ENCODE measurements at places on chromosomes 5 and 9.

DNA sequence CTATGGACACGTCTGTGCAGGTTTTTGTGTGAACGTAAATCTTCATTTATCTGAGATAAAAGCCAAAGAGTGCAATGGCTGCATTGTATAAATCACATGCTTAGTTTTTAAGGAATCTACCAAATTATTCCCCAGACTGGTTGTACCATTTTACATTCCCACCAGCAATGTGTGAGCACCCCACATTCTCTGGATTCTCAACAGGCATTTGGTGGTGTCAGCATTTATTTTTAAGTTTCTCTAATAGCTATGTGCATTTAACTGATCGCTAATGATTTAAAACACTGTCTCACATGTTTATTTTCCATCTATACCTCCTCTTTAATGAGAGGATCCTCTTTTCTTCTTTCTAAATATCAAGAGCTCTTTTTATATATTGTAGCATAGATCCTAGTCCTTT lies 13.9 kb upstream of the ANKRD18A start:
- no peak for DNase-seq

DNA sequence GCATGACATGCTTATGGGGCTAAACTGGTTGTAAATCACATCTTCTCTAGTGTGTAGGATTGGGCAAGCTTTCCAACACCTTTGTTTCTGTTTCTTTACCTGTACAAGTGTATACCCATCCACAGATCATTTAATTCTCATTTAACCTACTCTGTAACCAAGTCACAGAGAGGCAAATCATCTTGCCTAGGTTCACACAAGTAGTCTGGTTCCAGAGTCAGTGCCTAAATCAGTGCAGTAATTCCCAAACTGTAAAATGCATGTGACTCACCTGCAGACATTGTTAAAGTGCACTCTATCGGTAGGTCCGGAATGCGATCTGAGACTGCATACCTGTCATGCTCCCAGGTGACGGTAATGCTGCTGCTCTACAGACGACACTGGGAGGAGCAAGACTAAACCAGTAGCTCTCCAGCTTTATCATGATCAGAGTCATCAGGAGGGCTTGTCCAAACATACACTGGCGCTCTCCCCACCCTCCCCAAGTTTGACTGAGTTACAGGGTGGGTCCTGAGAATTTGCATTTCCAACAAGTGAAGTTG lies 107.9 kb upstream of the FREM1 start:
- no peak for DNase-seq

DNA sequence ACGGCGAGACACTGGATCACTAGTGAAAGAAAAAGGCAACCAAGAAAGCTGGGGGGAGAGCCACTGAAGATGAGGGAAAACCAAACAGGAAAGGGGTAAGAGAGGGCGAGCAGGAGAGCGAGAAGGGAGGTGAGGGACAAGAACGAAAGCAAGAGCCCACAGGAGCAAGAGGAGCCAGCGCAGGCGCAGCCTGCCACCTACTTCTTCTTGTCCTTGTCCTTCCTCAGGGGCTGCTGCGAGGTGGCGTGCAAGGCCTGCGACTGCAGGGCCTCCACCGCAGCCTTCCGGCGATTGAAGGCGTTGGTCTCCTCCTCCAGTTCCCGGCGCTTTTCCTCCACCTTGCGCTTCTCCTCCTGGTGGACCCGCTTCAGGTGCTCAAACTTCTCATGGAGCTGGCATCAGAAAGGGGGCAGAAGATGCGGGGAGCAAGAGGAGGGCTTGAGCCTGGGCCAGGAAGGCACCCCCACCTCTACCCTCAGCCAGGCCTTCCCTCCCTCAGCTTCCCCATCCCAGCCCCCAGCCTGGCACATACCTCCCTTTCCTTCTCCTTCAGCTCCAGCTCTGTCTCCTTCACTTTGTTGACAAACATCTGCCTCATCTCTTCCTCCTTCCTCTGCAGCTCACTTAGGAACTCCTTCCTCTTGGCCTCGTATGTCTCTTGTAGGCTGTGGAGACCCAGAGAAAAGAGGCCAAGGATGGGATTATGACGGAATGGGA lies 13.5 kb downstream of the CCNI2 start:
- DNase-seq = no peak

DNA sequence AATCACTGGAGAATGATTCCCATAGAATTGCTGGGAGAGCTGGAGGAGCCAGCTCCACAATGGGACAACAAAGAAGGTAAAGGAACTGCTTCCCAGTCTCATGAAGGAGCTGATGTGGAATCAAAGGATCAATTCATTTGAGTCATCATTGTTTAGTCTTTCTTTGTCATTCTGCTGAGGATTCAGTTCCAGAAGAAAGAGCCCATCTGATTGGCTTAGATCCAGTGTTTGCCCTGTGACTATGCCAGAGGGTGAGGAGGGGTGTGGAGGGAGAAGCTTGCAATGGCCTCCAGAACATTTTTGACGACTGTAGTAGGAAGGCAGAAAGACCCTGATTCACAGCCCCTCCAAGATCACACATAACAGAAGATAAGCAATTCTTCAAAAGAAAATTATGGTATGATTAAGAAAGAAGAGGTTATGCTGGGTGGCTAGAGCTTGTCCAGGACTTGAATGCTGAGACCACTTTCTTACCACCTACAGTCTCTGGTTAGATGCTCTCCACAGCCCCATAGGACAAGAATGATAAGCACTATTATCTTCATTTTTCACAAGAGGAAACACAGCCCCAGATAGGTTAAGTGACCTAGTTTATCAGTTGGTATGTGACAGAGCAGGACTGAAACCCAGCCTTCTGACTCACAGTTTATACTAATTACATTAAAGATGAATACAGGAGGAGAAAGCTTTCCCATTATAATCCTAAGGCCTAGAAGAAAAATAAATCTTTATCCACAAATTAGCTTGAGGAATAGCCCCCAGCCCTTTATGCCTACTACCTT lies 363.1 kb downstream of the PRELID2 start:
- no peak for DNase-seq

- DNase-seq = no peak
These were observed 126.0 kb downstream of the MEF2C start for GRCh38 chr5:88756953-88757352.

- no peak for DNase-seq
These were observed 648.2 kb downstream of the SLCO4C1 start for GRCh38 chr5:101647861-101648260.

GRCh38 chr9:111838439-111838838 lies 43.7 kb upstream of the SHOC1 start:
- DNase-seq = no peak

- no peak for DNase-seq
These were observed 78.6 kb downstream of the NTRK2 start for GRCh38 chr9:84748112-84748511.

GRCh38 chr5:53063791-53064190 lies 45.8 kb downstream of the MOCS2 start:
- DNase-seq = no peak

GRCh38 chr5:174500636-174501035 lies 223.7 kb upstream of the MSX2 start:
- no peak for DNase-seq

DNA sequence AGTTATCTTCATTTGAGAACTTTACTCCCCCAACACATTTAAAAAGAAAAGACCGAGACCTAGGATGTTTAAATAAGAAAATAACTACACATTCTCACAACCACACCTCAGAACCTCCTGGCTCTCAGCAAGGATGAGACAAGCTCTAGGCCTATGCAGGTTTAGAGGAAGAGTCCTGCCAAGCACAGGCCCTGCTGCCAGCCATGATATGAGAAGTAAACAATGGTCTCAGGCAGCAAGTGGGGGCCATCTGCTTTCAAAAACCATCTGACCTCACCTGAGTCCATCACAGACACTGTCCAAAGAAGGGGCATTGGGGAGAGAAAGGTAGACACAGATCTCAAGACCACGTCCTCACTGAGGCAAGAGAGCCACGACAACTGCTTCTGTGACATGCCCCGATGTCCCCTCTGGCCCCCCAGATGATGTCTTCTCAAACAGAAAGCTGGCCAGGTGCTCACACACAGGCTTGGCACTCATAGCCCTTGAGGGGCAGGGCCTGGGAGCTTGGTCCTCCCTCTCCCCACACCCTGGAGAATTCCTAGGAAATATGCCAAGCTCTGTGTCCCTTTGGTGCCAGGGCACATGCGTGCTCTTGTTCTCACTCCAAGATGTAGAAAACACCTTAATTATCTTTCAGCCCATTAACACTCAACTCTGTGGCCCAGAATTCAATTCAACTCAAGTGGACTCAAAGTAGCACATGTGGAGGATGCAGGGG lies 150.4 kb downstream of the FSTL4 start:
- no peak for DNase-seq

- no peak for DNase-seq
These were observed 726.0 kb downstream of the DNAH5 start for GRCh38 chr5:13218518-13218917.

GRCh38 chr9:130765137-130766020 lies 69.7 kb upstream of the ABL1 start:
- DNase-seq = no peak

DNA sequence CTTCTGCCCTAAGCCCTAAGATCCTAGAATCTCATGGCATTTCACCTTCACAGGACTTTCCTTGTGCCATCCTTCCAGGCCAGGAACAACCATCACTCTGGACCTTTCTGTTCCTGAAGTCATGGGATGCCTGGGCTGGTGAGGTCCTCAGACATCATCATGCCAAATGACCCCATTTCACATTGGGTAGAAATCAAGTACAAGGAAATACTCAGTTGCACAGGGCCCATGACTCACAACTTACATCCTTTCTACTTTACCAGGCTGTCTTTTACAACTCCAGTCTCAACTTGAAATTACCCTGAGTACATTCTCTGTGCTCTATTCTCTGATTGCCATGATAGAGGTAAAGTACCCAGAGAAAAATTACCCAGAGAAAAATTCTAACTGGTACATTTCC lies 167.1 kb downstream of the PIK3R1 start:
- DNase-seq = no peak

- DNase-seq = no peak
These were observed 177.6 kb downstream of the DIRAS2 start for GRCh38 chr9:90464978-90465377.

GRCh38 chr5:138353560-138354080 lies 1.1 kb downstream of the KDM3B start:
- no peak for DNase-seq

- no peak for DNase-seq
These were observed 547 bp downstream of the ANP32B start for GRCh38 chr9:97983589-97984187.

- no peak for DNase-seq
These were observed 4.2 kb downstream of the LECT2 start for GRCh38 chr5:135950611-135951010.

GRCh38 chr9:114775121-114775520 lies 30.7 kb downstream of the TNFSF15 start:
- DNase-seq = no peak

DNA sequence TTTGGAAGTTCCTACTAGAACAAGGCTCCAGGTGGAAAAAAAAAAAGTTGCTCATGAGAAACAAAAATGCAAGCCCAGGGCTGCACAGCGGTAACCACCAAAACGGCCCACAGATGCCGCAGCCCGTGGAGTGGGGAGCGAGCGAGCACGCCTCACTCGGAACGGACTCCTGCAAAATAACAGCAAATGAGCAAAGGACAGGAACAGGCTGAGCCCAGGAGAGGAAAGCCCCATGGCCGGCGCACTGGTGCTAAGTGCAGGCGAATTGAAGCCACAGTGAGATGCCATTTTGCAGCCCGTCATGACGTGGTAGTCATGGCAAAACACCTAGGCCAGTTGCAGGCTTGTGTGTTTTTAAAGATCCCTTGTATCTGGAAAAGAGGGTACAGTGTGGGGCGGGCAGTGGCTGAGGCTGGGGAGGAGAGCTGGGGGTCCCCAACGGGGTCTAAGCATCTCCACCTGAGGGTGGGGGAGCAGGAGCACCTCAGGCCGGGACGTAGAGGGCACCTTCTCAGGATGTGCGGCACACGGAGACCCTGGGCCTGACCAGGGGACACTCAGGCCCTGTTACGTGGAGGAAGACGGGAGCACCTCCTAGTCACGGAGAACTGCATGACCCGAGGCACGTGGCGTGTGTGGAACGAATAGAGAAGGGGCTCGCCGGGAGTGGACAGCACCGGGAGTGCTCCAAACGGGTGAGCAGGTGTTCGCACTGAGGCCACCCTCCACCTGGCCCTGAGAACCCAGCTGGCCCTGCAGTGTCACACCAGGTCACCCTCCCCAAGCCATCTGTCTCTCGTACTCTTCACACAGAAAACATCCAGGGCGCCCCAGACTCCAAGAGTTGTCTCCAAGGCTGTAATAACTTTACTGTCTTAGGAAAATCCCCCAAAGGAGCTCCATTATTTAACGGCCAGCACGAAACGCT lies 10.7 kb downstream of the GRM6 start:
- DNase-seq = no peak

DNA sequence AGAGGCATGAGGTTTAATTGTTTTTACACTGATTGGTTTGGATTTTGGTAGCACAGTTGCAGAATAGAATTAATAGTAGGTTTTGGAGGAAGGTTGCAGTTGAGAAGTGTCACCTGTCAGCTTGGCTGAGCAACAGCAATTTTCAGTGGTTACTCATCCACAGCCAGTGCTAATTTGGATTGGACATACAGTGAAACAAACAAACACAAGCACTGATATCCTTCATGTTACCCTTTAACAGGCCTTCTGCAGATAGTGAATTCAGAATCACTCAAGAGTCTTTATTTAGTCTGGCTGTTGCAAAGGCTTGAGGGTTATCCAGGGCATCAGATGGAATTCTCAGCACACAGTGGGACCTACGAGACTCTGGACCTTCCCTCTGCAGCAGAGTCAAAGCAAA lies 31.8 kb upstream of the POU4F3 start:
- DNase-seq = no peak

- no peak for DNase-seq
These were observed 190.6 kb upstream of the MAP3K1 start for GRCh38 chr5:56624751-56625150.

DNA sequence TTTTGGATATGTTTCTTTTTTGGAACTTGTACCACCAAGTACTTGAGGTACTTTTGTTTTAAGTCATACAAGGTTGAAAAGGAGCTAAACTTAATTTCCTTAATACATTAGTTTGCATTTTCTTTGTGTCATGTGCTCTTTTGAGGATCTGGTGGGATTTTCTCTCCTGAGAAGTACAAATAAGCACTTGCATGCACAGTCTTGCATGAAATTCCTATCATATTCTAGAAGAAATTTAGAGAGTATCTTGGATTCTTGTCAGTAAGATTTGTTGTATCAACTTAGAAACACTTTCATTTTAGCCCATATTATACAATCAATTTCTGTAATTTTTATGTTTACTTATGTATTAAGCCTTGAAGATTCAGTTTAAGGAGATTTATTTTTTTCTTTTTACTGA lies 64.9 kb downstream of the CCNH start:
- DNase-seq = no peak

- DNase-seq = peak; percentile 64
These were observed 9.3 kb upstream of the ZDHHC12 start for GRCh38 chr9:128733256-128733655.

DNA sequence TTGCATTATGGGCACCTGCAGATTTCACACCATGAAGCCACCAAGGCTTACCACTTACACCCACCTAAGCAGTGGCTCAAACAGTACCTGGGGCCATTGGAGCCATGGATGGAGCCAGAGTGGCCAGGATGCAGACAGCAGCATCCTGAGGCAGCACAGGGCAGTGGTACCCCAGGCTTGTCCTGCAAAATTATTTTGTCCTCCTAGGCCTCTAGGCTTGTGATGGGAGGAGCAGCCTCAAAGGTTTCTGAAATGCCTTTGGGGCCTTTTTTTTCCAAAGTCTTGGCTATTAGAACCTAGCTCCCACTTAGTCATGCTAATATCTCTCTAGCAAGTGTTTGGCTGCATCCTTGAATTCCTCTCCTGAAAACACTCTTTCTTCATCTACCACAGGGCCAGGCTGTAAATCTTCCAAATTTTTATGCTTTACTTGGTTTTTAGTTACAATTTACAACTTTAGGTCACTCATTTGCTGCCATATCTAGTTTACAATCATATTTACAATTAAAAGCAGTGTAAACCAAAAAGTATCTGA lies 15.7 kb downstream of the TMC1 start:
- DNase-seq = no peak
